ENCODE measurements at places on chromosomes 4 and X.

DNA sequence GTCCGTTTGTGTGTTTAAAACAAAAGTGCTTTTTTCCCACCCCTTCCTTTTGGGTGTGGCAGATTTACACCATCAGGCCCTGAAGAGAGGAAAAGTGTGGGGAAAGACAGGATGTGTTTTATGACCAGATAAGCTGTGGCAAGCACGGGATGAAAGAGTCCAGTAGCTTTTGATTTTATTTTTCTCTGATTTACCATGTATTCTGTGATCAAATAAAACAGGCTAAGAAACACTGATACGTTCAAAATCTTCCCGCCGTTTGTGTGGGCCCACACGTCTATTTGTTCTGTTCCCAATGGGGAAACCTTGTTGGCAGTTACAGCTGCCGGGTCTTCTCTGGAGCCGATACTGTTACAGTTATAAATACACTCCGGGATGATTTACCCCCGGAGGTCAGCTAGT lies 10.8 kb downstream of the LRP2BP start:
- DNase-seq = no peak

GRCh38 chr4:33369446-33369845 lies 2649.3 kb downstream of the PCDH7 start:
- no peak for DNase-seq

- DNase-seq = no peak
Measured at GRCh38 chr4:186727169-186727976, 3.7 kb upstream of the FAT1 start.

- DNase-seq = no peak
Measured at GRCh38 chr4:150080337-150080736, 2.1 kb downstream of the DCLK2 start.

DNA sequence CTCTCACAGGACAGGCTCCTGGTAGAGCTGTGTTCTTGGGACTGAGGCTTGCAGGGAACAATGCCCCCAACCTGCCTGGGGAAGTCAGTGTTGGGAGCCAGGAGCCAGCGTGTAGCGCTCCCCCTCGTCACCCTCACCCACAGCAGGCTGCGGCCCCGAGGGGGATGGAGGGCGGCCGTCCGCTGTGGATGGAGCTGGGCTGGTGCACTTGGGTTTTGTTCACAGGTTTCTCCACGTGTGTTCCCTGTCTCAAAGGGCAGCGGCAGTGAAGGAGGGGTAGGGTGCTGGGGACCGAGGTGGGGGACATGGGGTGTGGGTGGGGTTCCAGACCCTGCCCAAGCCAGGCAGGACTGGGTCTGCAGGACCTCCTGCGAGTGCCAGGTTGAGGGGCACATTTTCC lies 69.1 kb downstream of the RGS12 start:
- no peak for DNase-seq

DNA sequence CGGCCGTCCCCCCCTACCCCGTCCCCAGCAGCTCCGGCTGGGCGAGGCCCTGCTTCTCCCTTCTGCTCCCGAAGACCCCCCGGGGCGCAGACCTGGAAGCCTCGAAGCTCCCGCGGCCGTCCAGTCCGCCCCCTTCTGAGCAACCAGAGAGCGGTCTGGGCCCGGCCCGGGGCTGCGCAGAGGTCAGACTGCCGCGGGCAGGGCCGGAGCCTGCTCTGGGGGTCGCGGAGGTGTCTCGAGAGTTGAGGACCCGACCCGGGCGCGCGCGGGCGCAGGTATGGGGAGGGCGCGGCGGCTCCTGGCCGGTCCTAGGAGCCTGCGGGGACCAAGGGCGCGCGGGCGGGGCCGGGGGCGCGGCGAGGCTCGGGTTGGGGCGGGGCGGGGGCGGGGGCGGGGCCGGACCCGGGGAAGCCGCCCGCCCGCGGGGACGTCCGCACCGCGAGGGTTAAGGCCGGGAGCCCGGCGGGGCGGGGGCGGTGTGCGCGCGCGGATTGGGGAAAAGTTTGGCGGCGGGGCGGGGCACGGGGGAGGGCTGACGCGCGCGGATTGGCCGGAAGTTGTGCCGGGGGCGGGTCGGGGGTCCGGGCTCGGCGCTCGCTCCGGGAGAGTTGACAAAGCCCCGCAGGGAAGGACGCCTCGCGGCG lies at the start of gene FGFRL1:
TSS of gene FGFRL1 (plus strand) at position 605 of the 644 bp plus-strand sequence. CDS start 860 bp downstream, outside the sequence.
- DNase-seq = peak; percentile 91

DNA sequence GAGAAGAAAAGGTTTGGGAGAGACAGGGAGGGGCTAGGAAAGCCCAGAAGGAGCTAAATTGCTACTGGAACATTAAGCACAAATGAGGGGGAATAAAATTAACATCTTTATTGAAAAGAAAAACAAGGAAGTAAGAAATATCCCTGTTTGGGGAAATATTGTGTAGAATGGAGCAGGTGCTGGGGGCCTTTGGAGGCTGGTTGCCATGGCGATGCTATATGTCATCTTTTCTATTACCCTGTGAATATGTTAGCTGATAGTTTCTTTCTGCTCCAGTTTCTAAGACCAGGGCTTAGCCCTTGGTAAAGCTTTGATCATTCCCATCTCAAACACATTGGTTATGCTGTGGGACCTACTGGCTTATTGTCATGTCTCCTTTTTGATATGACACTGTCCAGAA lies 28.7 kb downstream of the TMEM31 start:
- DNase-seq = no peak

DNA sequence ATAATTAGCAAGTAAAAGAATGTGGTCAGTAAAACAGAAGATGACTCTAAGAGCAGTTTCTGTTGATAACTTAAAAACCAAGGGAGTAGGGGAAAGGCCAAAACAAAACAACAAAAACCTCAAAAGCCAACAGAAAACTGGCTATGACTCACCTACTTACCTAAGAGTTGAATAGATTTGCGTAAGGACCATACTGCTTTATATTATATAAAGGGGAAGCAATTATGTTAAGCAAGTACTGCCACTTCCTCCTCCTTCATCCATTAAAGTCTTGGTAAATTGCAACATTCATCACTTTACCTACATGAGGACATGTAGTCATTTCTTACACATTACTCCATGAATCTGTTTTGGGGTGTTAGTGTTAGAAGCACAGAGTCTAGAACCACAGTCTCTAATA lies 85.9 kb upstream of the FAM47A start:
- no peak for DNase-seq

- DNase-seq = no peak
Measured at GRCh38 chr4:95215043-95215442, 333.7 kb downstream of the UNC5C start.

DNA sequence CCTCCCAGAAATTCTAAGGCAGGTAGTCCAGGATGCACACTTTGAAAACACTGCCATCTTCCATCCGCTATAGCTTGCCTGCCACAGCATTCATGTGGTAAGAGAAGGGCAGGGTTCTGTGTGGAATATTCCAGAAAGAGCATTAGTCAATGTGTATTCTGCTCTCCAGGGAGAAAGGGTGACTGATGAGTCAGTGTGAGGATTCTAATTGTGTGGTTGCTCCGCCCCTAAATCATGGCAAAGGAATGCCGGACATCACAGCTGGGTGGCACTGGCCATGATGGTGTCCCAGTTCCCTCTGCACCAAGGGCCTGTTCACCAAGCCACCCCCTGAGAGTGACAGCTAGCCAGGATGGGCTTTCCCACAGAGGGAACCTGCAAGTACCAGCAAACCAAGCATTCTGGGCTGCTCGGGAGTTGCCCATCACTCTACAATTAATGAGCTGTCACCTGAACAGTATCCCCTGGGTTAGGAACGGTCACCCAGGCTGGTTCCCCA lies 9.5 kb downstream of the IDS start:
- DNase-seq = no peak

DNA sequence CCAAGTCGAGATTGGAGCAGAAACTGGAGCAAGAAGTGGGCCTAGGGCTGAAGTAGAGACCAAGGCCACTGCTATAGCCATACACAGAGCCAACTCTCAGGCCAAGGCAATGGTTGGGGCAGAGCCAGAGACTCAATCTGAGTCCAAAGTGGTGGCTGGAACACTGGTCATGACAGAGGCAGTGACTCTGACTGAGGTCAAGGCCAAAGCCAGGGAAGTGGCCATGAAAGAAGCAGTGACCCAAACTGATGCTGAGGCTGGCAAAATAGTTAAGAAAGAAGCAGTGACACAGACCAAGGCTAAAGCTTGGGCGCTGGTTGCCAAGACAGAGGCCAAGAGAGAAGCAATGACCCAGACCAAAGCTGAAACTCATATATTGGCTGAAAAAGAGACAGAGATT lies 3.5 kb downstream of the ARMCX4 start:
- no peak for DNase-seq

- no peak for DNase-seq
Measured at GRCh38 chr4:78065508-78066192, 8.5 kb downstream of the FRAS1 start.

DNA sequence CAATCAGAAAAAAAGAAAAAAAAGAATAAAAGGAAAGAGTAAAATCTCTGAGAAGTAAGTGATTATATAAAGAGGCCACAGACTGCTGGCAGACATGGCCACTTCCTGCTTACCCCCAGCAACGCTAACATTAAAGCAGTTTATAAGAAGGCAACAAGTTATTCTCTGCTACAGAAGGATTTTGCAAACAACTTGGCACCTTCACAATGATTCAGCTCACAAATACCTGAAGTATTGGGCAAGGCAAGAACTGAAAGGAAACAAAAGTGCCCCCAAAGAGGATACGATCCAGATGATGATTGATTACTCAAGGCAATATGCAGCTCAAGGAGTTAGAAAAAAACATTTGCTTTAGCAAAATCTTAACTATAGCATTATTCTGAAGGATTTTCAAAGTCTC lies 718.8 kb downstream of the KLHL13 start:
- no peak for DNase-seq

- peak; percentile 3 for DNase-seq
Measured at GRCh38 chr4:122508083-122508482, 51.6 kb upstream of the IL2 start.

DNA sequence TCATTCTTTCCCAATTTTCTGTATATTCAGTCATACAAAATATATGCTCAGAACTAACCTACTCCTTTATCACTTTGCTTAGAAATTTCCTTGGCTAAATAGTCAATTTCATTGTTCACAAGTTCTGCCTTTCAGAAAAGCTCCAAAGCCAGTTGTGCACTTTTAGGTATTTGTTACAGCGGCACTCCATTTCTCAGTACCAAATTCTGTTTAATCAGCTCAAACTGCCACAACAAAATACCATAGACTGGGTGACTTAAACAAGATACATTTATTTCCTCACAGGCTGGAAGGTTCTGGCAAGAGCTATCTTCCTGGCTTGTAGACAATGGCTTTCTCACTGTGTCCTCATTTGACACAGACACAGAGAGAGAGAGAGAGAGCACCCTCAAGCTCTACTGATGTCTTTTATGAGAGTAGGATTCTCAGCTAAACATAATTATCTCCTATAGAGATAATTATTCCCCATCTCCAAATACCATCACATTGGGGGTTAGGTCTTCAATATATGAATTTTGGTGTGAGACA lies 188.8 kb upstream of the FSTL5 start:
- DNase-seq = no peak

GRCh38 chrX:22533898-22534297 lies 261.2 kb downstream of the CBLL2 start:
- DNase-seq = no peak

- DNase-seq = no peak
Measured at GRCh38 chr4:160386846-160387245, 1284.0 kb downstream of the RAPGEF2 start.

GRCh38 chr4:8688041-8688907 lies 95.7 kb downstream of the CPZ start:
- DNase-seq = no peak

DNA sequence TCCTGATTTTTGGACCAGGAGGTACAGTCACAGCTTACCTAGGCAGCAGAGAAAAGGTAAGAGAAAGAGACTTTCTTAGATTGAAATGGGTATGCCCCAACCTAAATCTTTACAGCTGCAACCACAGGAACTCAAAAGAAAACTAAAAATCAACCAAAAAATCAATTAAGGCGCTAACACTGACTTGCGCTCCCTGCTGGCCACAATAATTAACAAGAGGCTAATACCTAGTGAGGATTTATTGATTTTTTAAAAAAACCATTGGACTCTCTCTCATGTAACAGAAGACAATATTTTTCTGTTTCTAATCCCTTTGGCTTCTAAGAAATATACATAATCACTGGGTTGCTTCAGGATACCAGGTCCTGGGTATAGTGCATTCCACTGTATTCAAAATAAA lies 153.9 kb upstream of the TENM3 start:
- DNase-seq = no peak

GRCh38 chrX:135421932-135422809 lies at the start of gene SMIM10L2A:
TSS of gene SMIM10L2A (plus strand) at chrX:135421944. CDS start at chrX:135422132, 188 bp downstream.
- DNase-seq = no peak

DNA sequence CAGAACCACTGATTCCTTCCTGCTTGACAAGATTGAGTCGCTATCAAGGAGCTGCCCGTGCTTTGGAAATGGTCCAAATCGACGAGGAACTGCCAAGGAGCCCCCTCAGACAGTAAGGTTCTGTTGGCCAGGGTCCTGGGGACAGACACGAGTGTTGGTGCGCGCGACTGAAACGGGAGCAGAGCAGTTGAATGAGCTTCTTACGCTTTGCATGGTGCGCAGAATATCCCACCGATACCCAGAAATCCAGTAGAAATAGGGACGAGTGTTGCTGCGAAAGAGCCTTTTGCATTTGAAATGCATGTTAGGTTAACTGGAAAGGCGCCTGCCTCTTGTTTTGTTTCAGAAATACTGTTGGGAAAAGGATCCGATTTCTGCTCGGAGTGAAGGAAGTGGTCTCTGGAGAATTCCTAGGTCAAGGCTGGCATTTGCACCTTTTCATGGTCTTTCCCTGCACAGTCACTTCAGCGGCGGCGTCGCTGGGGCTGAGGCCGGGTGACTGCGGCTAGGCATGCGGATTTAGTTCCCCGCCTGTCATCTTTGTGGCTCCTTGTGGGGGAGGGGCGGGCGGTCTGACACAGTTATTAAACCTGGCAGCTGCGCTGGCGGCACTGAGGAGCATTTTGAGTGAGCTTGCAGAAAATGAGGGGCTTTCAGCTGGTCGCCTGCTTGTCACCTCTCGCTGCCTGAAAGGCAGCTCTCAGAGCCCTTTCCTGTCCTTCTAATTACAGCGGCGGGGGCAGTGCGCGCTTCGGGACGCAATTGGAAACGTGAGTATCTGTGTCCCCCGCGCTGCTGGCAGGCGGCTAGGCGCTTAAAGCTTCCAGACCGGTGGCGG lies 51.5 kb upstream of the TRIM2 start:
- peak; percentile 55 for DNase-seq

DNA sequence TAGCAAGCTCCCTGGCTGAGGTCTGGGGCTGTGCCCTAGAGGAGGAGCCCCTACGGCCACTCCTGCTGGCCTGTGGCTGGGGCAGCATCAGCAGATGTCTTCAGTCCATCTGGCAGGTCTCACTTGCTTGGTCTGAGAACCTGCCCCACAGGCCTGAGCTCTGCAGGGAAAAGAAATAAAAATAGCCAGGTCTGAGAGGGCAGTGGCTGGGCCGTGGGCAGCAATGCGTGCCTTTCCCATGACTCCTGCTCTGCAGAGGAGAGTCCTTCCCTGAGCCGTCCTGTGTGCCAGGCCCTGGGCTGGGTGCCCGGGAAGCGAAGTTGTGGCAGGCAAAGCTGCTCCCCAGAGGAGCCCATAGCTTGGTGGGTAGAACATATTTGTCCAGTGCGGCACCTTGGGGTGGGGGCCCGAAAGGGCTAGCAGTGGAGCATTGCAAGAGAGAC lies 11.3 kb upstream of the KIAA0232 start:
- DNase-seq = no peak

- no peak for DNase-seq
Measured at GRCh38 chrX:77786365-77786680, 307 bp upstream of the ATRX start.
